LHCN-M2 (cell line): ENCODE measurements at places on chromosomes 2 and 18. TPM values are rescaled to one million over a fixed set of nuclear protein-coding genes. Genes with fewer than 3 reads are reported as not detected.

GRCh38 chr2:85549095-85549494 is 10.1 kb downstream of the MAT2A start:
- DNase-seq = no peak

GRCh38 chr2:96506016-96506906 is 1.1 kb upstream of the NEURL3 start:
- no peak for DNase-seq

DNA sequence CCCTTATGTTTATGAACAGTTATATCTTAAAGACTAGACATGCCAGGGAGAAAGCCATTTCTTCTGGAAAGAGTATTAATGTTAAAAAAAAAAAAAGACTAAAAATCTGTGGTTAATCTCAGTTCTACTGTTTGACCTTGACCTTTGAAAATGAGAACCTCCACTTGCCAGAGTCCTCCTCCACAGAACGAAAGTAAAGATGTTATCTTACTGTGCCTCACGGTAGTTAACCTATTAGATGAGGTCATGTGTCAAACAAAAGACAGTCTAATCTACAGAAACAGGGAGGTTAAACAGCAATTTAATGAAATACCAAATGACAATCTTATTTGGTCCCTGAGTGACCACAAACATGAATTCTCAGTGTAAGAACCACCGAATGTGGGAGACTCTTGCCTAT is 51.2 kb downstream of the SLC14A2 start:
- no peak for DNase-seq

GRCh38 chr2:109343460-109343859 is 214.5 kb downstream of the SH3RF3 start:
- no peak for DNase-seq

GRCh38 chr2:194603429-194603828 is 1053.6 kb upstream of the SLC39A10 start:
- DNase-seq = no peak

DNA sequence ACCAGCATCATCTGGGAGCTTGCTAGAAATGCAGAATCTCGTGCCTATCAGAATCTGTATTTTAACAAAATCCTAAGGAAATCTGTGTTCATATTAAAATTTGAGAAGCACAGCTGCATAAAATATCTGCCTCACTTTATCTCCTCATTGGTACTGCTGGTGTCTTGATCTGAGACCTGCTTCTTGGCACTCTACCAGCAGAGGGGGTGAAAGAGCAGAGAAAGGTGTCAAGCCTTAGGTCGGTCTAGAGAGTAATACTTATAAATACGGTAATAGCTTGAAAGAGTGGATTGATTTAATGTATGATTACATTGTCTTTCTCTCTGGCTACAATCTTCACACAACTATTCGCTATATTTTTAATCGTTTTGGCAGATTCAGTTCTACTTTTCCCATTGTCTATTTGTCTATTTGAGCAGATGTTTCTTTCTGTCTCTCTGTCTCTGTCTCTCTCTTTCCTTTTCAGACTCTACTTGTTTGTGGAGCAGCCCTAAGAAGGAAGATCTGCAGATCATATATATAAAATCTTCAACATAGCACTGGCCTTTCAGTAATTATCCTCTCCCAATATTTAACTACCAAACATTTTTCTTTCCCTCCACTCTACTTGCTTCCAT is 1.7 kb upstream of the GCG start:
- DNase-seq = peak; percentile 69

DNA sequence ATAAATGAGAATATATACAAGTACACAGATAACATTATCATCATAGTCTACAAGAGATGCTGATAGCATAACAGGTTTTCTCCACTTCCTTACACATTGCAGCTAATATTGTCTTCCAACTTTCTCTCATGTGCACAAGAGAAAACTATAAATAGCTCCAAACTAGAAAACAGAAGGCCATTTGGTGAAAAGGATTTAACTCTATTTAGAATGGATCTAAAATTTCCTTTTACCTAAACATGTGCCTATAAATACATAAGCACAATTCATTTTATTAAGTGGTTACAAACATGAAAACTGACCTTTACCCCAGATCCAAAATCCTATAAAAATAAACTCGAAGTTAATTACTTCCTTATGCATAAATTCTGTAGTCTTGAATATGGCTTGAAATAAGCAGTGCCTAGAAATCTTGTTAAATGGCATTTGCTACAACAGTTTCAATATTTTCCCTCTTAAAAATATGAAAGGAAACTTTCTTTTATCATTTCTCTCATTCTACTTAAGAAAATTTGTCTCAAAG is 41.6 kb downstream of the SLC25A12 start:
- no peak for DNase-seq

GRCh38 chr18:27382567-27383216 is 197.6 kb upstream of the CHST9 start:
- DNase-seq = no peak

GRCh38 chr18:57881818-57882413 is 78.8 kb upstream of the ATP8B1 start:
- DNase-seq = peak; percentile 74

DNA sequence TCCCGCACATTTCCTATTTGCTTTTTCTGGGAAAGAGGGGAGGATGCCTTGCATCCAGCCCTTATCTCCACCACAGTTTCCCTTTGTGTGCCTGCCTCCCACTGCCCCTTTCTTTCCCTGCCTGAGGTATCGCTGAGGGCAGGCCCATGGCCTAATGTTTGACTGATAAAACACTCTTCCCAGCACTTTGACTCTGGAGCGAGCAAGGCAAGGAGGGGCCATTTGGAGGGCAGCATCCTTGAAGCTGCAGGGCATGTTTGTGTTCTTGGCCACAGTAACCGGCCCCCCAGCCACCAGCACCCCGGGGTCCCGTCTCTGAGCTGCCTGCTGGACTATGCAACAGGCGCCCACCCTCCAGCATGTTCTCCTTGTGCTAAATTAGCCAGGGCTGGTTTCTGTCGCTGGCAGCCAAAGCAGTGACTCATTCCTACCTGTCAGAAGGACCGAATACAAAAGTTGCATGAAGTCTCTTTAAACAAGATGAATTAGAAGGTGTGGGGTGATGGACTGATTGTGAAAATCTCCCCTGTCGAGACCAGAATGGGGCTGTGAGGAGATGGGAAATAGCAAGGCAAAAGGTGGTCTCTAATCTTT is 50.7 kb downstream of the BCL2L11 start:
- no peak for DNase-seq

- DNase-seq = no peak
Observed at GRCh38 chr2:224416656-224417360, 14.9 kb upstream of the FAM124B start.

DNA sequence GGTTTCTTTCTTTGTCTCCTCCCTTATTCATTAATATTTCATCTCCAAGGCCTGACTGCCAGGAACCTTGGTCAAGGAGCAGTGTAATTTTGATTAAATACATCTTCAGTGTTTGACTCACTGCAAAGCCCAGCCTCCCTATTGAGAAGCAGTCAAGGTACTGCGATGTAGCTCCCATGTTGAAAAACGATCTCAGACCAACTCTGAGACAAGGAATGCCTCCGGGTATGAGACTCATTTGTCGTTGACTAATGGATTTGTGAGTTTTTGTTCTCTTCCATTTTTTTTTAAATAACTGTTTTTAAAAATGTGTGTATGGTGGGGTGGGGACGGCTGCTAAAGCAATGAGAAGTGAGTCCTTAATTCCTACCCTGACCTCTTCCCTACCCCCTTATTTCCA is 361.6 kb downstream of the SOX11 start:
- no peak for DNase-seq

CLHC1 gene
- 2.4 and 3.0 TPM in 2 replicates for total RNA-seq

SIGLEC15 gene
- 2.9 and 5.0 TPM in 2 replicates for total RNA-seq

PLA2R1 gene
- total RNA-seq = 5.3 and 7.1 TPM in 2 replicates

NCKAP5 gene
- 0.40 and 0.58 TPM in 2 replicates for total RNA-seq

MCFD2 gene
- 219 and 228 TPM in 2 replicates for total RNA-seq

HOXD8 gene
- total RNA-seq = 0.58 and 1.4 TPM in 2 replicates

MTIF2 gene
- 27.8 and 30.1 TPM in 2 replicates for total RNA-seq

ALK gene
- 0.06 TPM in 1 of 2 replicates, not detected in the other for total RNA-seq

CIDEA gene
- total RNA-seq = not detected in 2 replicates
